Left cardiac atrium (tissue), 4 donors: ENCODE measurements at places on chromosomes 6 and 20. TPM values are rescaled to one million over a fixed set of nuclear protein-coding genes. Genes with fewer than 3 reads are reported as not detected.

GRCh38 chr6:81925201-81925600 is 172.7 kb upstream of the TENT5A start:
- no peak for DNase-seq

DNA sequence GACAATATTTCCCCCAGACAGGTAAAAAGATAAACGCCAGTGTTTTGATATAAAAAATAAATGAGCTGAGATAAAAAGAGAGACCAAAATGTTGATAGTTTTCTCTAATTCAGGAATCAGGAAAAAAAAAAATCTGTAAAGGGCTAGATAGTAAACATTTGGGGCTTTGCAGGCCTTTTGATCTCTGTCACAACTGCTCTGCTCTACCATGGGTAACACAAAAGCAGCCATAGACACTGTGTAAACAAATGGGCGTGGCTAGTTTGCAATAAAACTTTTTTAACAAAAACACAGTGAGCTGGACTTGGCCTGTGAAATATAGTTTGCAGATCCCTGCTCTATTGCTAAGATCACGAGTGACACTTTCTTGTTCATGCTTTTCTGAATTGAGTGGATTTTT is 219.1 kb upstream of the STXBP5 start:
- DNase-seq = no peak

DNA sequence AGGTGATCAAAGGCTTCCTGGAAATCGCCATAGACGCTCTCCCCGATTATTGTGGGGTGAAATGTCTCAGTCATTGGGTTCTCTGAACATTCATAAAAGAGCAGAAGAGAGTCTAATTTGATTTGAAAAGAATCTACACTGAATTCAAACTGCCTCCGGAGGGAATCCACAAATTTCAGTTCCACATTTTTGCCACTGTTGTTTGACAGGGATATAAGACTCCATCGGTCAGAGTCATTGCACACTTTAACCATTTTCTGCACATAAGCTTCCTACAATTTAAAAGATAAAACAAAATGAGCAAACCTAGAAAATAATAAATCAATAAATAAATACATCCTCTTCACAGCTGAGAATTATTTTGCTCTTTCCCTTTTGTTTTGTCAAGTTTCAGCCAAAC is 2.3 kb downstream of the TENT5A start:
- no peak for DNase-seq

NNAT gene
- 2.8 TPM for total RNA-seq

DNA sequence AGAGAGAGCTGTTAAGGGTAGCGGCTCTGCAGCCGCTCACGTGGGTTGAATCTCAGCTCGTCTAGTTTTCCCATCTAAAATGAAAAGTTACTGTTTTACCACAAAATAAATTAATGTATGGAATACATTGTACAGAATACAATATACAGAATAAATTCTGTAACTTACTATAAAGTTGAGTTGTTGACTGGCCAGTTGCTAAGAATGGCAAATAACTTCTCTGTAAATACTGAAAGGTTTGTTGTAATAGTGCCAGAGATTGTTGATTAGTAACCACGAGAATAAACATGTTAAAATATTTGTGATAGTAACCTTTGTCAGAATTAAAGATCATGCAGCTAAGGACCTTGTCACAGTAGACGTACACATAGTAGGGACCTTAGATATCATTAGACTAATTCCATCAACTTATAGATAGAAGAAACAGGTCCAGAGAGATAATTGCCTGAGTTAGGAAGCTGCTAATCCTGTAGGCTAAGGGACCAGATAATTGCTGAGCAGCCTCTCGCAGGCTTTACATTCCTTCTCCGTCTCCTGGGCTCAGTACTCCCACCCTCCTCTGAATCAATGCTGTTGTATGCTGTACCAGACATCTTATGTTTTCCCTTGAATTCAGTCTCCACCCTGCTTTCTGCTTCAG is 544 bp upstream of the NRM start:
- DNase-seq = no peak

GRCh38 chr20:33675136-33675959 is 1.1 kb upstream of the NECAB3 start:
- DNase-seq = no peak

- no peak for DNase-seq
Measured at GRCh38 chr6:153340568-153340967, 209.5 kb upstream of the RGS17 start.

GCNT2 gene
- 3.5 TPM for total RNA-seq

TGM2 gene
- 695 TPM for total RNA-seq

GRCh38 chr20:3704087-3704486 is 8.3 kb downstream of the SIGLEC1 start:
- DNase-seq = no peak

DNA sequence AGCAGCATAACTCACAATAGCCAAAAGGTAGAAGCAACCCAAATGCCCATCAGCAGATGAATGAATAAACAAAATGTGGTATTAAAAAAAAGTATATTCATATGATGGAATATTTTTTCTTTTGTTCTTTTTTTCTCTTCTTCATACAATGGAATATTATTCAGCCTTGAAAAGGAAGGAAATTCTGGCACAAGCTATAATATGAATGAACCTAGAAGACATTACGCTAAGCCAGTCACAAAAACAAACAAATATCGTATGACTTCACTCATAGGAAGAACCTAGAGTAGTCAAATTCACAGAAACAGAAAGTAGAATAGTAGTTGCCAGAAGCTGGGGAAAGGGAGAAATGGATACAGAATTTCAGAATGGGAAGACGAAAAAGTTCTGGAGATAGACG is 63.7 kb downstream of the RBL1 start:
- DNase-seq = no peak

GRCh38 chr20:36235892-36236785 is at the start of gene AAR2:
TSS of gene AAR2 (plus strand) at chr20:36236478. CDS start at chr20:36239869, 3,391 bp downstream.
- DNase-seq = peak; percentile 85

WFDC8 gene
- not detected for total RNA-seq

POM121L2 gene
- not detected for total RNA-seq

- no peak for DNase-seq
Measured at GRCh38 chr20:44799691-44800090, 10.7 kb downstream of the RIMS4 start.
